MM.1S (cell line): ENCODE measurements at places on chromosomes 7 and 10.

DNA sequence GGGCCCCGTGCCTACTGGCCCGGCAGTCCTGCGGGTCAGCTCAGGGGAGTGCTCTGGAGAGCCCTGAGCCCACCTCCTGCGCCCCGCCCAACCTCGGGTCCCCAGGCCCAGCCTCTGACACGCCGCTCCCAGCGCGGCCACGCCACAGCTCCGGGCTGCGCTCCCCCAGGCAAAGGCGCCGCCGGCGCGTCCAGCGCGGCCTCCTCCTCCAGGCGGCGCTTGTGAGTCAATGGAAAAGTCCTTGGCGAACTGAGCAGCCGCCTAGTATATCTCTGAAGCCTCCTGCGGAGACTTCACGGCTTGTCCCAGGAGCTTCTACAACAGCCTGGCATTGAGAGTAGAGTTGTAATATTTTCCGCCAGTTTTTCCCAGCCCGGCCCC lies 29.5 kb upstream of the BMS1 start:
- no peak for DNase-seq

GRCh38 chr10:133131053-133131452 lies 29.0 kb upstream of the KNDC1 start:
- DNase-seq = no peak

DNA sequence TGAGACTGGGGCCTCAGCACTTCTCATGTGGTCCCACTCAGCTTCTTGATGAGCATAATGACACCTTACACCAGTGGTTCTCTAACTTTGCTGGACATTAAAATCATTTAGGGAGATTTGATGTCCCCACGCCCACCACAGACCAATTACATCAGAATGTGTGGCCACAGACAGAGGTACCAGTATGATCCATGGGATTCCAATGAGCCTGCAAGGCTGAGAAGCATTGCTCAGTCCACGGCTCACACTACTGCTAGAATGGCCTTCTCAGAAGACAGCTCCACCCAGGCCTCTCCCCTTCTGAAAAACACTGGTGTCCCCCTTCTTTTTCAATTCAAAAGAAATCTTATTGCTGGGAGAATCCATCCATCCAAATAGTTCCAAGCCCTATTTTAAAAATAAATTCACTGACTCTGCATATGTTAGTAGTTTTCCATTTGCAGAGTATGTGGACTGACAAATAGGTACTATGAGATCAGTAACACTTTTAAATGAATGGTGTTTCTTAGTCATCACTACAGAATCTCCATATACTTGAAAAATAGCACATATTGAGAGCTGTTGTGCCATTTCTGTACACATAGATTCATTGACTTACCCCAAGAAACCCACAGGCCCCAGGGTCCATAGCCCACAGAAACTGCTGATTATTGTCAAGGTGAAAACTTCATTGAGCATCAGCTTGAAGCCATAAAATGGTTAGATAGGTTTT lies 34.5 kb upstream of the TECTB start:
- DNase-seq = no peak

GRCh38 chr10:26977635-26978034 lies 116.9 kb upstream of the ABI1 start:
- no peak for DNase-seq

- DNase-seq = no peak
These were observed 123.3 kb downstream of the CDH23 start for GRCh38 chr10:71520042-71520441.

DNA sequence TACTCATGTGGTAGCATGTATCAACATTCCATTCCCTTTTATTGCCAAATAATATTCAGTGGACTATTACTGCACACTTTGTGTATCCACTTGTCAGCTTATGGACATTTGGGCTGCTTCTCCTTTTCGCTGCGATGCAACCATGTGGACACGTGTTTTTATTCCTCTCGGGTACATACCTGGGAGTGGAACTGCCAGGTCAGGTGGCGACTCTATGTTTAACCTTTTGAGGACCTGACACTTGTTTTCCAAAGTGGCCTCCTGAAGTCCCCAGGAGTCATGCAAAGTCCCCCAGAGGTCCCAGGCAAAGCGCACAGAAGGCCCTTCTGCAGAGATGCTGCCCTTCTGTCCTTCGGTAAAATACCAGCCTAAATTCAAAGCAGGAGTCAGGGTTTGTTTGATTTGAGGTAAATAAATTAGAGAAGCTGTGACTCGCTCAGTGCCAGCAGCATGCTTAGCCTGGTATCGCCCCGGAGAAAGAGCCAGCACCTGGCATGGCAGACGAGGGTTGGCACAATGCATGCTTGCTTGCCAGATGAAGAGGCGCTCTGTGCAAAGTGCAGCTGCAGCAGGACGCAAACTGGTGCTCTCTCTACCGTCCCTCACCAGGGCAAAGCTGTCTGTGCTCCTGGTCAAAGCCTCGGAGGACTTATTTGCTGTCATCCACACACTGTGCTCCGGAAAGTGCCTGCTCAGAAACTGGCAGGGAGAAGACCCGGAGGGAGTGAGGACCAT lies 37.8 kb downstream of the HIPK2 start:
- DNase-seq = no peak
